ENCODE measurements at places on chromosomes 1 and 21.

- DNase-seq: no peak
These were observed 8.7 kb upstream of the PPP1R8 start for GRCh38 chr1:27821761-27822315.

DNA sequence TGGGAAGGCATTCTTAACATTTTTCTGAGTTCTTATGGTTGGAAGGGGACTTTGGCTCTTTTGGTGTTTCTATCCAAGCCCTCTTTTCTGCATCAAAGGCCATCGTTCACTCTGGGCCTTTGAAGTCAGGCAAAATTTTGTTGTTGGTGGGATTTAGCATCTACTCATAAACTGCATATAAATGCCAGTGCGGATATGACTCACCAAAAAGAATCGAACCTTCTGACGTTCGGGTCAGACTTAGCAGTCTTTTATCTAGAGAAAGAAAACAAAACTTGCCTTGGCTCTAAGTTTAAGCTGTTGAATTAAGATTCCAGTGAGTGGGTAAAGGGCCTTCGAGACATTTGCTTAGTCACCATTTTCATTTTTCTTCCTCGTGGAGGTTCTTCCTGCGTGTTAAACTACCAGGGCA is 51.4 kb downstream of the EVA1C start:
- DNase-seq: no peak

DNA sequence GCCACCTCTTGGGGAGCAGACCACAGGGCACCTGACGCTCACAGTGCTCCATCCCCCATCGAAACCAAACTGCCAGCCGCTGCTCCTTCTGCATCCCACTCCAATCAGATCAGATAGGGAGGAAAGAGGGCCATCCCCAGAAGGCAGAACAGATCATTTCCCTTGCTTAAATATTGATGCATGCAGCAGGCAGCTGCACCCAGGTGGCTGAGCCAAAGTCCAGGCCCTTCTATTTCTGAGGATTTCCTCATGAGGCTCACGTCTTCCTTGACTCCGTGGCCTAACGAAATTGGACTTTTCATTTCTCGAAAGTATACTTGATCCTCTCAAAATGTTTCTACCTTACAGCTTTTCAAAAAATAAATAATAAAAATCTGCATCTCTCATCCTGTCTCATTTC is 239.2 kb downstream of the ATG4C start:
- no peak for DNase-seq

- DNase-seq: no peak
These were observed 2.1 kb downstream of the VCAM1 start for GRCh38 chr1:100721526-100722207.

DNA sequence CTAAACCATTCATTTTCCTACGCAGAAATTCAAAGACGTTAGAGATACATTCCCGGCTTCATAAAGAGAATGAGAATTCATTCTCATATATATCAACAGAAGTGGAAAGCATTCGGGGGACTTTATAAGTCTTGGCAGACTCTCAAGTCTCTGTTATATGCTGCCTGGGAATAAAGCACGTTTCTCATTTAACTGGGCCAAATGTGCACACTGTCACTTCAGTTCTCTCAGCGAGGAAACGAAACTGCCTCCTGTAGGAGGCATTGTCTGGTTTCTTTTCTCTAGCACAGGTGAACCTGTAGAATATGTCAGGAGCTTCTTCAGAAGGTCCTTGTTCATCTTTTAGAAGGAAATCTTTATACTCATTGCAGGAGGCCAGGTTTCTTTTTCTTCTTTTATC is 367.6 kb downstream of the PTBP2 start:
- no peak for DNase-seq

DNA sequence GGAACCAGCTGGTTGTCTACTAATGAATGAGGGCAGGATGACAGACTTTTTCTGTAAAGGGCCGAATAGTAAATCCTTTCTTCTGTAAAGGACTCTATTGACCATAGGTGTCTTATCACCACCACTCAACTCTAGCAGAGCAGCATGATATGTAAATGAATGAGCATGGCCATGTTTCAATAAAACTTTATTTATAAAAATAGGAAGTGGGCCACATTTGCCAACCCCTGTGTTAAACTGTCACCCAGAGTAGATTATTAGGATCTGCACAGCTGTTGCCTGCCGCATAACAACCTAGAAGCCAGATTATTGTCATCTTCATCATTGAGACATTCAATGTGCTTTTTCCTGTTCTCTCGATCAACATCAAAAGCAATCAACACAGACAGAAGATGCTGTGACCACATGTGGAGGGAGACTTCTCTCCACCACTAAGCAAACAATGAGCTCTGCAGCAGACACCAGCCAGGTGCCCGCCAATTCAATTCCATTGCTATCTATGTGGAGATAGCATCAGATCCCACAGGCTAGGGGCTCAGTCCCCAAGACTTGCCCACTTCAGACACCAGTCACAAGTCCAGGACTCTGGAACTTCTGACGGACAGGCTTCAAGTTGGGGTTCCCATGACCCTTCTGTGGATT is 6.8 kb upstream of the EFHD2 start:
- no peak for DNase-seq

DNA sequence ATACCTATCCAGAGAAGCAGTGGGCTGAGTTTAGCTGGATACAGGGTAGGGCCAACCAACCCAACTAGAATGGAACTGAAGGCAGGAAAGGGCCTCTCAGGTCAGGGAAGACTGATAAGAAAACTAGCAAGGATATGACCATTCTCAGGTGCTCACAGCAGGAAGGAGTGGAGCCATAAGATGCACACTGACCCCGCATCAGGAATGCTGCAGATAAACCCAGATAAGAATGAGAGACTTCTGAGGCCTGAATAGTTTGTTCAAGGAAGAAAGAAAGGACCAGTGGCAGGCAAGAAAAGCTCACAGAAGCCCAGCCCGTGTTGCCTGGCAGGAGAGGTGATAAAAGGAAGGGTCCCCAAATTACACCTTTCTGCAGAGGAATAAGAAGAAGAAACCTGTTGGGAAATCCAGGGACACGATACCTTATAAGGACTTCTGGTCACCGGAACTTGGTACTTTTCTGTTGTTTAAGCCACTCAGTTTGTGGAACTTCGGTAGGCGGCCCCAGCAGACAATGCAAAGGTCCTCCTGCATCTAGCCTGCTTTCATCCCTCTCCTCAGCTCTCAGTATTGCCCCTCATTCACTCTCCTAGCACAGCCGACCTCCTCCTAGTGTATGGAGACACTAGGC is 58.9 kb downstream of the ATP1A1 start:
- no peak for DNase-seq
